ENCODE measurements at places on chromosomes 2 and 18.

GRCh38 chr2:15763822-15764682 is 172.4 kb downstream of the DDX1 start:
- DNase-seq: peak; percentile 77

DNA sequence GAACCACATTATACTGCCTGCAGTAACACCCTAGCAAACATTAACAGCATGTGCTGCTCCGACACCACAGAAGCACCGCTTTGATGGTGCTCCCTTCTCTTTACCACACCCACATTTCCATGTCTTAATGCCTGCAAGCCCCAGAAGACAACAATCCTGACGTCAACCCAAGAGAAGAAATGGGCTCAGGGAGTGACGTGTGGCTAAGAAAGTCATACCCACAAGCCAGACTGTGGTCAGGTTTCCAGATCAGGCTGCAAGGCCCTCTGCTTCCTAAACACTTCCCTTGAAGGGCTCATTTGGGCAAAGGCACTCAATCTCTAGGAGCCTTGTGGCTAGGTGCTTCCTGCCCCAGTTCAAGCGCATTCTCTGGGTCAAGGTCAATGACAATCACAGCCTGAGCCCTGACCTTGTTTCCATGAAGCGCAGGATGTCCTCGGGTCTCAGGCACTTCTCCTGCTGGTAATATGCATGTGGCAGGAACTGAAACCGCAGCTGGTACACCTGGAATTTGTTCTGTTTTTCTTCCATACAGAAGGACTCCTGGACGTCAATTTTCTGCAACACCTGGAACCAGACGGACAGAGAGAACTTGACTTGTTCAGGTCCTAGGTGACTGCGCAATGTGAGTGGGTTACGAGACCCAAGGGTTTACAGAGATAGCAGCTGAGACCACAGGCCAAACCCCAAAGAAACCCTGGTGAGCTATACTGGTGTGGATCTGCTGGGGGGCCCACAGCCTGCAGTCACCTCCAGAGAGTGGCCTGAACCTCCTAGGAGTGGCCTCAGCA is 67.2 kb downstream of the POLR1A start:
- DNase-seq: peak; percentile 71

- DNase-seq: no peak
Observed at GRCh38 chr2:52776571-52776970, 991.0 kb upstream of the CHAC2 start.

DNA sequence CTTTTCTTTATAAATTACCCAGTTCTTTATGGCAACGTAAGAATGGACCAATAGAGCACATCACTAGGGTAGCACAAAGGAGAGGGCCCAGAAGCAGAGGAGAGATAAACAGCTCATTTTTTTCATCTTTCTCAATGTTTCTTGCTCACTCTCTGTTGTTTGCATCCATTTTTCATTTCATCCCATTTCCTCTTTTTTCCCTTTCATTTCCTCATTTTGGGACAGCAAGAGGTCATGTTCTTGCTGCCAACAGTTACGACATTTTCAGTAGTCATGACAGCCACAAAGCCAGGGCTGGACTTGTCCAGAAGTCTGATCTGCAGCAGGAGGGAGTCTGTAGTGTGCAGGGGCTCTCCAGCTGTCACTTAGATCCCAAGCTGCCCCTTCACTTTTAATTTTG is 52.7 kb upstream of the CYP1B1 start:
- DNase-seq: peak; percentile 11

- DNase-seq: no peak
Observed at GRCh38 chr2:229153951-229154350, 117.1 kb downstream of the PID1 start.

DNA sequence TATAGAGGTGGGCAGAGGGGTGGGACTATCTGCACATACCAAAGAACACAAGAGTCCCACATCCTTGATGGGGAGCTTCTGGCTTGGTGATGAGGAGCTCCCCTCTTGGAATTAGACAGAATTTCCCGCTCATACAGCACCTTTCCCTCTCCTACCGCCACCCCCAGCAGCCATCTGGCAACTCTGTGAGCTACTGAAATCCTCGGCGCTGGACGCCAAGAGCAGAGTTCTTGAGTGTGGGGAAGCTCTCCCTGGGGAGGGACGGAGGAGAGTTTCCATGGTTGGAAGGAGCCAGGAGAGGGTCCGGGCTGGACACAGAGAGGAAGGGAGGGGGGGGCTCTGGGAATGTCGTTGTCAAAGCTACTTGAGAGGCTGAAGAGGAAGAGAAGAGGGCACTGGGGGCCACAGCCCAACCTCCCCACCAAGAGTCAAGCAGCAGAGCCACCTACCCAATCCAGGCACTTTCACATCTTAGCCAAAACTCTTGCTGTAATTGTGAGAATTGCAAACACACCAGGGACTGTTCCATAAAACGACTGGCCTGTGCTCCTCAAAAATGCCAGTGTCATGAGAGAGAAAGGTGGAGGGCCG is 89.4 kb upstream of the MCFD2 start:
- no peak for DNase-seq

GRCh38 chr2:37282746-37283145 is 41.9 kb downstream of the PRKD3 start:
- DNase-seq: no peak

DNA sequence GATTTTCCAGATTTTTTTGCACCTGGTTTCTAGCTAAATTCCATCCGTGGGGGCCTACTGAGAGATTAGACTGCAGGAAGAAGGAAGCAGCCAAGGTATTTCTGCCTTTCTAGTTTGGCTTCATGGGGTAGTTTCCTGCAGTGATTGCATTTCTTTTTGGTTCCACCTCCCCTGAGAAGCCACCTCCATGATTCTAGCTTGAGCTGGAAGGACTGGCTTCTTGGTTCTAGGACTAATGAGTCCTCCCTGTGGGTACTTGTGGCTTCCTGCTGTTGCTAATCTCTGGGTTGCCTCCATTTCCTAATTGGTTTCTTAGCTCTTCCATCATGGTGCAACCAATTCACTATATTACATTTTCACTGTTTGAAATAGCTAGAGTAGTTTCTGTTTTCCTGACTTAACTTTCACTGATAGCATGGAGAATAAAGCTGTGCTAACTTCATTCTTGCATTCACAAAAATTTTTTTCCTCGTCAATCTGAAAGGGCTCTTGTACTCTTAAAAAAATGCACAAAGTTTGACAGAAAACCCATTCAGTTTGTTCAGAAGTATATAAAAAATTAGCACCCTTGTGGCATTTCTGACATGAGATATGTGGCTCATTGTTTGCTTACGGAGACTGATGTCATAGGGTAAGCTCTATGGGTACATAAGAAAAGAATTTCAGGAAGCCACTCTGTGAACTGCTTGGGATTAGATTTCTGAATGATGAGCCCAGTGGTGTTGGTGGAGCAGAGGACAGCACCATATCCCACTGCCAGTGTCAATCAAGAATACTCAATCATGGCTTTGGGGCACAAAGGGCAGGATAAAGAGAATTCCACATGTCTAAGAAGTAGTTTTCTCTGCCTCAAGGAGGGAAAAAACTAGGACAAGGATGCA is 242.8 kb upstream of the RBMS1 start:
- DNase-seq: no peak

DNA sequence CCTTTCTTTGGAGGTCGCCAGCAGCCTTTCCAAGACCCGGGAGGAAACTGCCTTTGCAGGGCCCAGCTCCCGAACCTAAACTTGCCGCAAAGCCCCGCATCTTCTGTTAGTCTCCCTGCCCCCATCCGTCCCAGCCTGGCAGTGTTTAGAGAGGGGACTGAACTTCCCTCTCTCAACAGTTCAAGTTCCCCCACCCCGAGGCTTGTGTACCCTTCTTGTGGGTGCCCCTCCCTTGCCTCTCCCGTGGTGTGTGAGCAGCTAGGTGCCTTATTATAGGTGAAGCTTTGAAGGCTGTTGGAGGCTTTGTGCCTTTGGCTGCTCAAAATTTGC is 1.4 kb downstream of the LBH start:
- peak; percentile 58 for DNase-seq

Data from hematopoietic multipotent progenitor cell treated with erythropoietin and hydrocortisone succinate and interleukin-3 and kit ligand, for 6 days (in vitro differentiated cells).